ENCODE measurements at places on chromosomes 1 and 21. TPM values are rescaled to one million over a fixed set of nuclear protein-coding genes. Genes with fewer than 3 reads are reported as not detected.
A peak's percentile ranks its signal among the peaks of the same experiment; 100 is the strongest.

DNA sequence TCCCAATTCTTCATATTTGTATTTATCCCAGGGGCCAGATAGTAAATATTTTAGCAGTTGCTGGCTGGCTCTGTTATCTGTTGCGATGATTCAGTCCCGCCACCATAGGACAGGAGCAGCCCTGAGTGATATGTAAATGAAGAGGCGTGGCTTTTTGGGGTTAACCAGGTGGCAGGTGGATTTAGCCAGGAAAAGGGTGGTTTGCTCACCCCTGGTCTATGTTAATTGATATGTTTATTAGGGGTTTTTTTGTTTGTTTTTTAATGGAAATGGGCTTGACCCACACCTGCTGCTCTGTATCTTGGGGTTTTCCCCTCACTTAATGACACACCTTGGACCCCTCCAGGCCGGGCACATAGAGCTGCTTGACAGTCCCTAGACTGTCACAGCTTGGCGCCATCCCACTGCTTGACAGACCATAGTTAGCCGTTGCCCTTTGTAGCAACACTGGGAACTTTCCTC, 62.8 kb downstream of the PIK3CD start:
- no peak for DNase-seq

- peak; percentile 70 for DNase-seq
Observed at GRCh38 chr21:28298251-28298672, 694.4 kb downstream of the LTN1 start.

GRCh38 chr1:228922722-228923376, 187.6 kb downstream of the RHOU start:
- DNase-seq: no peak

DNA sequence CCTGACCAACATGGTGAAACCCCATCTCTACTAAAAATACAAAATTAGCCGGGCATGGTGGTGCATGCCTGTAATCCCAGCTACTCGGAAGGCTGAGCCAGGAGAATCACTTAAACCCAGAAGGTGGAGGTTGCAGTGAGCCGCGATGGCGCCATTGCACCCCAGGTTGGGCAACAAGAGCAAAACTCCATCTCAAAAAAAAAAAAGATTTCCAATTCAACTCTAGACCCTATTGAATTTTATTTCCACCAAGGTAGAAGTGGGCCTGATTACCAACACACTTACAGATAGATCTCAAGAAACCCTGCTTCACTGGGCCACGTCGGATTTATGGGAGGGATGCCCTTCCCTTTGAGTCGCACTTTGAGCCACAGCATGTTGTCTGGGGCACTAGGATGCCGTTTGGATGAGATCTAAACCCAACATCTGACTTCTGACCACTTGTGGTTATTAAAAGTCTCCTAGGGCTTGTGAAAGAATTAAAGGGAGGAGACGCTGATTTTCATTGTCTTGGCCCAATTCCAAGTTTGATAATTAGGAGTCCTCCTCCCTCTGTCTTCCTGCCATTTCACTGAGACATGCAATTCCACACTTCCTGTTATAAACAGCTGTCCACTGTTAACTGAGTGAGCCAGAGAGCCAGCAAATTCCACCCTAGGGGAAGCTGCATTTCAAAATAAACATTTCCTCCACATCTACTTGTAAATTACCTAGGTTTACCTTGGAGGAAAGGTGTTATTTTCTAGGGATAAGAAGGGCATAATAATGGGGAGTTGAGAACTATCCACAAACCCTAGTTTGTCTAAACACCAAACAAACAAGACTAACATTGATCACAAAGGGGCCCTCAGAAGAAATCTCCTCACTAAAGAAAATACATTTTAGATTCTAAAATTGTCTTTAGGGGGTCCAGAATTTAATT, 5.2 kb upstream of the RERE start:
- peak; percentile 87 for DNase-seq

The BEND5 gene
- 1.2 TPM for total RNA-seq
